Esophagus squamous epithelium (tissue), 5 donors: ENCODE measurements at places on chromosomes 12 and 14.

DNA sequence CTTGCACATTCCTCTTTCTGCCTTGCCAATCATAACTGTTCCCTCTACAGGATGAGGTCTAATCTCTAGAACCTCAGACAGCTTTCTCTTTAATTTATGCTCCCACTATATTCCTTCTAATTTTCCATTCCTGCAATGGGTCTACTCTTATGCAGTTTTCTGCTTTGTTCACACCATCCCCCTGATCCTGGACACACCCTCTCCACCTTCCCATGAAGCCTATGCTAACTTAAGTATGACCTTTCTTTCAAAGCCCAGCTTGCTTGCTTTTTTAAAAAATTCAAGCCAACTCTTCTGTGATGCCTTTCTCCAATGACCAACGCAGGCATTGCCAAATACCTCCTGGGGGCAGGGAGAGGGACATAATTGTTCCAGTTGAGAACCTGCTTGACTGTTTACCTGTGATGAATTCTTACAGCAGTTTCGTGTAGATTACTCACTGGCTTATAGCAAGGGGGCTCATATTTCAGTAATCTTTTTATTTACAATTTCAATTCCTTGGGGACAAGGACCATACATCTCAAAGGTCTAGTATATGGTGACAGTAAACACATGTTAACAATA is 7.8 kb downstream of the SLC38A1 start:
- DNase-seq: no peak

DNA sequence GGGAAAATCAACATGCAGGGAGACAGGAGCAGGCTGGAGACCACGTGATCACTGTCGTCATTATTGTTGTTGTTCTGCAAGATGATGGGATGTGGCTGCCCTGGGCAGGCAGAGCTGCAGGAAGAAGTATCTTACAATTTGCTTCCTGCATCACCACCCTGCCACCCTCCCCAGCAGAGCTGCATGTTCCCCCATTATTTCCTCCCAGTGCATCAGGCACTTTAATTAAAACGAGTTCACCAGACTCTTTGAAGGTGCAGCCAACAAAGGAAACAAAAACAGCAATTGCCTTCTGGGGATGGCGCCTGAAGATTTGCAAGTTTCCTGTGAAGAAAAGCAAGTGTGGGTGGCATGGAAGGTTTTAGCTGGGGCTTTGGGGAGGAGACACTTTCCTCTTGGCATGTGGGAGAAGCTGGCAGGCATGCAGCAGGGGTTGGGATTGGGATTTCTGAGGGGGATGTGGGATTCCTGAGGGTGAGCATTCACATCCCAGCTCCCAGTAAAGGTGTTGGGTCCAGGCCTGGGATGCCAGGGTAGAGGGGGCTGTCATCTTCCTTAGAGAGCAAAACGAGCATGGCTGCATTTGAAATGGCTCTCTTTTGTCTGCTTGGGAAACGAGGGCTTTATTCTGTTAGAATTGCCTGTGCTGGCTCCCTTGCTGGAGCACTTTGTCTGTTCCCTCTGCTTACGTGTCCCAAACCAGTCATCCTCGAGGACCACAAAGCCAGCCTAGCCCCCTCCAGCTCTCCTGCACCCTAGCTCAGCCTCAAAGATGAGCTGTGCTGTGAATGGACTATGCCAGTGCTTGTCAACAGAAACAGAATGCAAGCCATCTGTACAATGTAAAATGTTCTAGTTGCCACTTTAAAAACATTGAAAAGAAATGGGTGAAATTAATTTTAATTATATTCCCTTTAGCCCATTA is 11.5 kb upstream of the C14orf132 start:
- no peak for DNase-seq

DNA sequence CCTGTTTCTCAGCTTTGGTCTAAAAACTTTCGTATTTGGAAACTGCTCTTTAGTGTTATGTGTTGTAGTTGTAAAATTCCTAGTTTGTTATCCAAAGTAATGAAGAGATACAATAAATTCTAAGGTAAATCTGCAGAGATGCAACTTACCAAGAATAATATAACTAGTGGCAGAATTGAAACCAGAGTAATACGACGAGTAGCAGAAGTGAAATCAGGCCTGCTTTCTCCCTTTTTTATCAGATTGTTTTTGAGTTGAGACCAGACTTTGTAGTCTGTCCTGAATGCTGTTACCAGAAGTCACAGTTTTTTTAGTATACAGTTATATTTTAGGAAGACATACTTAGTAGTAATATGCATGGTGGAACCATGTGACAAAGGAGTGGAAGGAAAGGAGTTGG is 12.5 kb downstream of the PAPOLA start:
- no peak for DNase-seq

DNA sequence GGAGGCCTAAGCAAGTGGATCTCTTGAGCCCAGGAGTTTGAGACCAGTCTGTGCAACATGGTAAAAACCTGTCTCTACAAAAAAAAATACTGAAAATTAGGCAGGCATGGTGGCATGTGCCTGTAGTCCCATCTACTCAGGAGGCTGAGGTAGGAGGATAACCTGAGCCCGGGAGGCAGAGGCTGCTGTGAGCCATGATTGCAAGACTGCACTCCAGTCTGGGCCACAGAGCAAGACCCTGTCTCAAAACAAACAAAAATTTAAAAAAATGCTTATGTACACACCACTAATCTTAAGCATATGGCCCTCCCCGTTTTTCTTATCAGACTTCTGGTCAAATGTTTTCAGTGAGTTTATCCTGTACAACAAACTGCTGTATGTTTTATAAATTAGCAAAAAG is 1.7 kb upstream of the GNPNAT1 start:
- no peak for DNase-seq

DNA sequence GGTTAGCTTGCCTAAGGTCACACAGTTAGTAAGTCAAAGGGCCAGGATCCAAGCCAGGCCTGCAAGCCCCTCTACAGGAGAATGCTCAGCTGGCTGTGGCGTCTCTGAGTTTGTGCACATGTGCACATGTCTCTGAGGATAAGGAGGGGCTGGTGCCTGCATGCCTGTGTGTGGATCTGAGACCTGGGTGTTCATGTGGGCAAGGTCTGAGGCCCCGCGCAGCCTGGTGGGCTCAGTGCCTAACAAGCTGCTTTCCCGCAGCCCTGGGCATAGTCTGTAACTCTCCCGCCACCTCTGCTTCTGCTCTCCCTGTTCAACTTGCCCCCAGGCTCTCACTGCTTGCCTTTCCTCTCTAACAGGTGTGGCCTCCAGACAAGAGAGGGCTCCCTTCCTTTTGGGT is 4.3 kb upstream of the SLC6A12 start:
- no peak for DNase-seq

DNA sequence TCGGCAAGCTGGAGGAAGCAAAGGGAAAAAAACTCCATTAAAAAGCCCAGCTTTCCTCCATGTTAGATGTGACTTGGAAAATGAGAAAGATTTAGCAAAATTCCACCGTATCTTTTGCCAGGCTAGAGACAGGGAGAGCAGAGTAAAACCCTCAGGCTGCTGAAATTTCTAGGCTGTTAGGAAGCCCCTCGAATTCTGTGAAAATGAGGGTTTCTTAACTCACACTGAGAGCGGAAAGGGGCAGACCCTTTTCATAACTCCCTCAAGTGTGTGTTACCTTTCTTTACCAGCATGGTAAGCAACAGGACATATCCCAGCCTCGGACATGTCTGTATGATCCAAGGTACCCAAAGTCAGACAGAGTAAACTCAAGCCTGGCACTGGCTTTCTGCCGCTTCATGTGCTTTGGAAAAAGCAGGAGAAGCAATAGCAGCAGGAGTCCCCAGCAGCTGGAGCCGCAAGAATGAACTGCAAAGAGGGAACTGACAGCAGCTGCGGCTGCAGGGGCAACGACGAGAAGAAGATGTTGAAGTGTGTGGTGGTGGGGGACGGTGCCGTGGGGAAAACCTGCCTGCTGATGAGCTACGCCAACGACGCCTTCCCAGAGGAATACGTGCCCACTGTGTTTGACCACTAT is at the start of gene RHOJ:
TSS of gene RHOJ (plus strand) at position 37 of the 637 bp plus-strand sequence. CDS start at position 464, 427 bp downstream.
- DNase-seq: no peak

DNA sequence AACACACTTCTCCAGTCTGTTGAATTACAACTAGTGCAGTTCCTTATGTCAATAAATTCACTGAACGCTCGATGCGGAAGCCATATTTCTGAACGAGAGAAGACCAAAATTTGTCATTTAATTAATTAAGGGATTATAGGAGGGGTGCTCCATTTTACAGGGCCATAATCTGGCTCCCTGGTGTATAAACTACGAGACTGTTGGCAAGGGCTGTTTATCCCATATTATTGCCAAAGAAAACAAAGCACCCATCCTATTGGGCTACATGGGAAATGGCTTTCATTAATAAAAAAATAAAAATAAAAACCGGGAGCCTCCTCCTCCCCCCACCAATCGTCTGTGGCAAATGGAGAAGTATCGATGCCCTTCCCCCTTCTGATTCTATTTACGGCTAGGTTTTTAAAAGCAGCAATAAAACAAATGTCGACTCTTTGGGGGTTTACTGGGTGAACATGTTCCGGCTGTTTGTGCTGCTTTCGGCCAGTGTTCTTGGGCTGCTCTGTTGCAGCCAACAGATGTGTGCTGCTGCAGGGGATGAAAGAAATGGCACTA is 24.8 kb downstream of the ATF7 start:
- no peak for DNase-seq

- DNase-seq: no peak
These were observed 78.6 kb downstream of the CCDC60 start for GRCh38 chr12:119412811-119413794.

- DNase-seq: no peak
These were observed 655 bp downstream of the PLD4 start for GRCh38 chr14:104925214-104925854.

- DNase-seq: no peak
These were observed 90.9 kb downstream of the B4GALNT3 start for GRCh38 chr12:550473-551260.

GRCh38 chr12:130791629-130792028 is 47.4 kb downstream of the STX2 start:
- no peak for DNase-seq

DNA sequence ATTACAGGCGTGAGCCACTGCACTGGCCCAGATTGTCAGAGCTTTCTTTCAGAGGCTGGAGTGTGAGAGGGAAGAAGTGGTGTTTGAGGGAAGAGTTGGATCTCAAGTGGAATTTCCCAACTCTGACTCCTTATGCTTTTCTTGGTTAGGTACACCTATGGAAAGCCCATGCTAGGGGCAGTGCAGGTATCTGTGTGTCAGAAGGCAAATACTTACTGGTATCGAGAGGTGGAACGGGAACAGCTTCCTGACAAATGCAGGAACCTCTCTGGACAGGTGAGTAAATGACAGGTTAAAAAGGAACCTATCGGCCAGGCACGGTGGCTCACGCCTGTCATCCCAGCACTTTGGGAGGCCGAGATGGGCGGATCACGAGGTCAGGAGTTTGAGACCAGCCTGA is 14.9 kb downstream of the A2ML1 start:
- DNase-seq: no peak

DNA sequence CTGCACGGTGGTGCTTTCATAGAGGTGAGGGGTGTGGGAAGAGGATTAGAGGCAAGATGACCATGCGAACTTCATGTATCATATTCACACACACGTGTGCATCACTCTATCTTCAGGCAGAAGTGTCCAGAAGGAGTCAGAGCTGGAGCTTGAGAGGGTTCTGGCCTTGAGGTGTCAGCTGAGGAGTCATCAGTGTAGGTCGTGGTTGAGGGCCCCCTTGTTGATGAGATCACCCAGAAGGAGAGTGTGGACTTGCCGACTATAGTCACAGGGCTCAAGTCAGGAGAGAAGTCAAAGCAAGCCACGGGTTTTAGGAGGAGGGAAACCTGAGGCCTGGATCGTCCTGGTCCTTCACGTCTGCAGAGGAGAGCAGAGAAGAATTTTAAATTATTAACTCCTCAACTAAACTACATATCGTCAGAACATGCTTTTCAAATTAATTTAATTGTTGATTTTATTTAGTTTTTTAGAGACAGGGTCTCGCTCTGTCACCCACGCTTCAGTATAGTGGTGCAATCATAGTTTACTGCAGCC is 25.4 kb downstream of the EML1 start:
- DNase-seq: no peak

DNA sequence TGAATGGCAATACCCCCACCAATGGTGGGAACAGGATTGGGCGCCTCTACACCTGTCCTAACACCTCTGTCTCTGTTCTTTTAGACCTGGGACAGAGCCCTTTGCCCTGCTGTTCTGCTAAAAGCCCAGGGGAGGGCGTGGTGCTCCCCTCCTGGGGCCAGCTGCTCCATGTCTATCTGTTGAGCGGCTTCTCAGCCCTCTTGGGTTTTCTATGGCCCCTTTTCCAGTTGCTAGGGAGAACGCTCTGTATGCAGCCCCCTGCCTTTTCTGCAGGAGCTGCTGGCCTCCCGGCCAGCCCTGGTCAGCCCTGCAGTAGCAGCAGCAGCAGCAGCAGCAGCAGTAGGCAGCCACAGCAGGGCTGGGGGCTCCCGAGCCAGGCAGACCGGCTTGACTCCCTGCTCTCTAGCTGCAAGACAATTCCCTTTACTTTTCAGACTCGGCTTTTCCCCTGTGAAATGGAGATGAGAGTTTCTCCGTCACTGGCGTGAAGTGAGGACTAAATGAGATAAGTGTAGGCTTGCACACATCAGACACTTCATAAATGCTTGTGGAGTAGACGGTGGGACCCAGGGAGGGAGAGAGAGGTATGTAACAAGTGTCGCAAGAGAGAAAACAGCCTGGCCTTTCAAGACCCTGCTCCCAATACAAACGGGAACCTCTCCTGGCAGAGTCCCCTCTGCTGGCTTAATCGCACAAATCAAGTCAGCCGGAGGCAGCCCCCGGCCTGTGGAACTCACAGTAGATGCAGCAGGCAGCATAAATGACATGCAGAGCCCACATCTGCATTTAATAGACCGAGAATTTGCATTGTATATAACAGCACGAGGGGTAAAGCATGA is 1.0 kb downstream of the RTL1 start:
- no peak for DNase-seq

GRCh38 chr14:23984891-23985602 is 3.7 kb upstream of the DHRS4L2 start:
- DNase-seq: no peak

DNA sequence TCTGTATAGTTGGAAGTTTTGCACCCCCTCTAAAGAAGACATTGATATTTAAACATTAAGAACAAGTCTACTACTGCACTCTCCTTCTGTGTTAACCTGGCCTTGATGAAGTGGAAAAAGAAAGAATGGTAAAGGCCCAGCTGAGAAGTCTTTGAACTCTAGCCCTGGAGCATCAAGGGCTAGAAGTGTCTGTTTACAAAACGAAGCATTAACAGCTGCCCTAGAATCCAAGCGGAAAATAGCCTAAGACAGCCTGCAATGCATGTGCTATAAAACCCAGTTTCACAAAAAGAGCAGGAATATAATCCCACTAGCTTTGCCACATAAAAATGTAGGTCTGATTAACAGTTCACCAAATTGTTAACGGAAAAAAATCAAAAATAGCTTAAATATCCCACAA is 60.5 kb downstream of the NUMB start:
- no peak for DNase-seq
